T-helper 1 cell (primary cell): ENCODE measurements at places on chromosomes 5 and 9.
A peak's percentile ranks its signal among the peaks of the same experiment; 100 is the strongest.

- no peak for DNase-seq
Observed at GRCh38 chr5:176793343-176793699, 17.0 kb upstream of the UNC5A start.

- DNase-seq: no peak
Observed at GRCh38 chr9:98391867-98392266, 136.4 kb upstream of the TBC1D2 start.

DNA sequence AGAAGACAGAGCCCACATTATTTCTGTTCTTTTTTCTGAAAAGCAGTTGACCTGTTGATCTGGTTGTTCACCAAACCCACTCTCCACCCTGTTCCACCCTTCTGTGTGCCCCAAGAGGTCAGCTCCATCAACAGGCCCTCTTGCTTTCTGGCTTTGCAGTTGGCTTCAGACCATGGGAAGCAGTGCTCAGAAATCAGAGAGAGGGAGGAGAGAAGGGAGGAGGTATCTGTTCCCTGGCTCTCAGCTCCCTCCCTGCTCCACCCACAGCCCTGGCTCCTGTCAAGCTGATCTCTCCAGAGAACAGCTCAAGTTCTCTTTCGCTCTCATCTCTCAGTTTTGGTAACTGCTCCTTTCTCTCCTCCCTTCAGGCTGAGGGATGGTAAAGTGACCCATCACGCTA lies 144.2 kb upstream of the RAI14 start:
- DNase-seq: no peak

GRCh38 chr9:93052791-93053540 lies 5.5 kb upstream of the SUSD3 start:
- DNase-seq: no peak

DNA sequence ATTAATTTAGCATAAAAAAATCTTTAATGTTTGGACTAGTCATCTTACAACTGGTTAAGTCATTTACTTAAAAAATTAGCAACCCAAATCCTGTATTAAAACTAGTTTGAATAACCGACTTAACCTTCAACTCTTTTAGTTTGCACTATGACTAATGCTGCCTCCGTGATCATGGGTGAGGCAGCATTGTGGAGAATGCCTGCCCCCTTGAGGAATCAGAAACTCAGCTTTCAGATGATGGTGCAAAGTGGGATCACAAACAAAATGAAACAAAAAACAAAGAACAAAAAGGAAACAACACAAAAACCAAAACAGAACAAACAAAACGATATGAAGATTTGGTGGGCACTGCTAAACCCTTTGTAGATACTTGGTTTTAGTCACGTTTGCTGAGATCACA lies 127.0 kb upstream of the PALM2AKAP2 start:
- peak; percentile 7 for DNase-seq

DNA sequence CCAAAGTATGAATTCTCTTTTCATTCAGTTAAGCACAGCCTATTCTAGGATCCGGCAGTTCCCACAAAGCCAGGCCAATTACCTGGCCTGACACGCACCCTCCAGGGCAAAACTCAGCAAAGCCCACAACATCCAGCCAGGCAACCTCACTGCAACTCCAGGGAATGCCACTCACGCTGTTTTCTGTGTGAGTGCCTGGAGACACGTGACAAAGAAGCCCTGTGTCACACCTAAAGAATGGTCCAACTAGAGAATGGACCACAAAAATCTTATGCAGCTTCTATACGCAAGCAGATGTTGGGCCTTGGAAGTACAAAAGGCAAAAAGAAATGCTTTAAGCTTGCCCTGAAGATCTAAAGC lies 20.2 kb downstream of the RETREG1 start:
- no peak for DNase-seq

- DNase-seq: no peak
Observed at GRCh38 chr5:142808878-142809598, 38.9 kb downstream of the ARHGAP26 start.

GRCh38 chr5:146188358-146188757 lies 5.9 kb upstream of the LARS1 start:
- DNase-seq: no peak

DNA sequence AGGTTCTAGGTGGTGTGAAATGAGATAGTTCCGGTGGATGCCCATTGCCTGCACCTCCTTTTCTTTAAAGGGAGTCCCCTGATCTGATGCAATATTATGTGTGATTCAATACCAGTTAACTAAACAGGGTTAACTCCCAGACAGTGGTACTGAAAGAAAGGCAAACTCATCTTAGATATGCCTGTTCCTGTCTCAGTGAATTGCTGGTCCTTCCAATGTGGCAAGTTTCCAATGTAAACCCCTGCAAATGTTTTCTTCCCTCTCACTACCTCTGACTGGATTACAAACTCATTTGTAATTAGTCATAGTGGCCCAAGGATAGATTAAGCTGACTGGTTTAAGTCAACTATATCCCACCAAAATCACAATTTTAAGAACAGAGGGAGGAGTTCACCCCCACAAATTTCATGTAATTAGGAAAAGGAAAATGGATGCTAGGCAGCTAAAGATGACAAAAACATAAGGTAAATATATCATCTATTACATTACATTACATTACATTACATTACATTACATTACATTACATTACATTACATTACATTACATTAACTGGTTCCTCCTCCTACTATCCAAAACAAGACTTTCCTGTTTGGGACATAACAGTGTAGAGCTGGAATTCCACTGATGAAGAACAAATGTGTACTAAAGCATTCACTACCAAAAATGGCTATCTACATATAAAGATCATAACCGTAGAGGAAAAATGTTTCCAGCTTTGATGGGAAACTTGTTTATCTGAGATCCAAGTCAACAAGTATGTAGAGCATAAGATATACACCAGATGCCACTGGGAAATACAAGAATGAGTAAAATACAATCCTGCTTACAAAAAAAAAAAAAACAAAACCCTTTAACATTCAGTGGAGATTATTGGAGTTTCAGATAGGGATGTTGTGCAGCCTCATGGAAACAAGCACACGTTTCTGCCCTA lies 121.5 kb upstream of the SNX2 start:
- DNase-seq: no peak

GRCh38 chr5:64659289-64659688 lies 31.0 kb upstream of the SHISAL2B start:
- no peak for DNase-seq

DNA sequence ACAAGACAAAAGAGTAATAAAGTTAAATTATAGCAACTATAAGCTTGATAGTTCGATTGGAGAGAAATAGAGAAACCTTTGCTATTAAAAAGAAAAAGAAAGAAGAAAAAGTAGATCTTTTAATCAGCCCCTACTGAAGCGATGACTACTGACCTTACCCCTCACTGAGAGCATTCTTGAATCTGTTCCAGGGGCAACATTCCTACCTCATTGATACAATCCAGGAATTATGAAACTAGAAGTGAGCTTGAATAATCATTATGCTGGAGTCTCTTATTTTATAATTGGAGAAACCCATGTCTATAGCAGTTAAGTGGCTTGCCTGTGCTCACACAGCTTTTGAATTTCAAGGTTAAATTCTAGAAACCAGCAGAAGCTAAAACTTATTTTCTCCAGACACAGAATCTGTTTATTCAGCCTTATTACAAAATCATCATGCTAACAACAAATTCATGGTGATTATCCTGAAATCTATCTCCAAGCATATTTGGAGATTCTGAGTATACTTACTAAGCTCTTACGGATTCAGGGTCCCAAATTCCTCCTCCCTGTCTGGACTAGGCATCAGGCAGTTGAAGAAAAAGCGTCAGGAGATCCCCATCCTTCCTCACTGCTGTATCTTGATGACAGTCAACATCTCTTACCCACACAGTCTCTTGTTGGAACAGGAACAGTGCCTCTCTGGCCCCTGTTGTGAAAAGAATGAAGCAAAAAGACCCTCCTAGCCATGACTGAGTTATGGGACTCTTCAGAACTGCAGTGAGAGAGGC lies 547.6 kb upstream of the WWC1 start:
- DNase-seq: no peak

GRCh38 chr9:119257592-119257991 lies 111.6 kb downstream of the BRINP1 start:
- no peak for DNase-seq
